Liver (tissue), 10 donors: ENCODE measurements at places on chromosomes 1 and 21. TPM values are rescaled to one million over a fixed set of nuclear protein-coding genes. Genes with fewer than 3 reads are reported as not detected.
A peak's percentile ranks its signal among the peaks of the same experiment; 100 is the strongest.

GRCh38 chr1:53616927-53617326 is 122.0 kb downstream of the GLIS1 start:
- no peak for DNase-seq
- H3K4me3 ChIP-seq, result no peak overlapping the region
- H3K36me3 ChIP-seq, result no peaks in the 10 kb centered on the region
- H3K27ac ChIP-seq, result no peak overlapping the region

- no peaks in the 10 kb centered on the region for H3K36me3 ChIP-seq
- H3K27ac ChIP-seq, result no peak overlapping the region
- peaks cover 3% of the 10 kb centered on the region for H3K27me3 ChIP-seq
- H3K4me1 ChIP-seq, result no peaks in the 10 kb centered on the region
- H3K4me3 ChIP-seq, result no peak overlapping the region
Measured at GRCh38 chr1:155175927-155176371, 2.3 kb downstream of the TRIM46 start.

DNA sequence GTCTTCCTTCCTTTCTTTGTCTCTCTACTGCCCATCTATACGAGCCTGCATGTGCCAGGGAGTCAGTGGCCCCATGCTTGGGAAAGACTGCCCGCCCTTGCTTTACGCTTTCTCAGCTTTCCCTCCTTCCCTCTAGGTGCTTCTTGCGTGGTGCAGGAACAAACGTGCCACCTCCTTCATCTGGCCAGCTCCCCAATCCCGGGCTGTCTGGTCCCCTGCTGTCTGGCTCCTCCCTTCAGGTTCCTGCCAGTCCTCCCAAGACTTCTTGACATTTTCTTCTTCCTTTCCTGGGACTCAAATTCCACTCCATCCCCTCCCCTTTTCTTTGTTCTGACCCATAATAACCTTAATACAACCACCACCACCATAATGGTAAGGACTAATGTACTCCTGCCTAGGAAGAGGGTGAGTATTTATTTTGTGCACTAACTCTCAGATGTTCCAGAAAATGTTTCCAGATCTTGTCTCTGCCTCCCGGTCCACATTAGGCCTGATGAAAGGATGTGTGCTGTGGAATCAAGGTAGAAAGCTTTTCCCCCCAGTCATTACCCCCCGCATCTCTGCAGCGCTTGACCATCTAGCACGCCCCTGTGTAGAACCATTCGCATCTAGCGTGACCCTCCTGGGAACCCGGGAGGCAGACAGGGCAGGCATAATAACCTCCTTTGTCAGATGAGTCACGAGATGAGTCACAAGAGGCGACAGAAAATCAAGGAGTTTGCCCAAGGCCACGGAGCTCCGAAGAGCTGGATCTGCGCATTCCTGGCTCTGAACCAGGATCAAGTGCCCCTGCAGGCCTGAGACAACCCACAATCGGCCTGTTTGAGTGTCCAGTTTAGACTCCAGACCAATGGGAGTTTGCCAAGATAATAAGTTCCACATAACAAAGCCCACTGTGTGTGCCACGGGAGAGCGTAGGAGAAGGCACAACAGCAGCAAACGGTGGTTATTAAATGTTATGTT is 60.1 kb upstream of the NEK2 start:
- no peak for DNase-seq
- no peaks in the 10 kb centered on the region for H3K27me3 ChIP-seq
- no peaks in the 10 kb centered on the region for H3K36me3 ChIP-seq
- H3K4me3 ChIP-seq, result no peak overlapping the region
- H3K27ac ChIP-seq, result no peak overlapping the region
- no peaks in the 10 kb centered on the region for H3K4me1 ChIP-seq

DNA sequence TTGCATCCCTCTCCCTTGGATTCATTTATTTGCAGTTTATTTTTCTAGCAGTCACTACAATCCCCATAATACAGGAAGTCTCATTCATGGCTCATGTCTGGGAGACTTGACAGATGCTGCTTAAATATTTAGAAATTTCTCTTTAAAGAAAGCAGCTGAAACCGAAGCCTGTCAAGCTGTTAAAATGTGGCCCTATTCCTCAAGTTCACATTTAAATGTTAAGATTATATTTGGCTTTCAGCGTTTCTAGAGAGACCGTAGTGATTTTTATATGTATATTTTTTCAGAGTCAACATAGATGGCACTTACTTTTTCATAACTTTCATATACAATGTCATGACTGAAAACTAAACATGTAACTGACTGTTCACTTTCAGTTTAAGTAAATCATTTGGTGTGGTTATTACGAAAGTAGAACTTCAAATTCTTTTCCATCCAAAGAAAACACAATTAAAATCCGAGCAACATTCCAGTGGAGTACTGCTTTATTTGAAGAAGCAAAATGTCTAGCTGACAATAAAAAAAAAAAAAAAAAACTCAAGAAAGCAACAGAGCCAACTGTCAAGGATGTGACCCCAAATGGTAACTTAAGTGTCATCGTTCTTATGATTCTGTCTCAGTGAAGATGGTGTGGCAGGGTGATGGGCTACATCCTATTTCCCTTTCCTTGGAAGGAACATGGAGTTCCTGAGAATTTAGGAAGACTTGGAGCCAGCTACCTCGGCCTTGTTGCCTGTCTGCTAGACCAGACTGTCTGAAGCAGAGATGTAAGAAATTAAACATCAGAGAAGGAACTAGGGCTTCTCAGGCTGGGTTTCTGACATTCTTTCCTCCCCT is 37.8 kb downstream of the MIS18A start:
- H3K4me1 ChIP-seq, result no peaks in the 10 kb centered on the region
- no peak for DNase-seq
- no peaks in the 10 kb centered on the region for H3K36me3 ChIP-seq
- no peak overlapping the region for H3K27ac ChIP-seq

DNA sequence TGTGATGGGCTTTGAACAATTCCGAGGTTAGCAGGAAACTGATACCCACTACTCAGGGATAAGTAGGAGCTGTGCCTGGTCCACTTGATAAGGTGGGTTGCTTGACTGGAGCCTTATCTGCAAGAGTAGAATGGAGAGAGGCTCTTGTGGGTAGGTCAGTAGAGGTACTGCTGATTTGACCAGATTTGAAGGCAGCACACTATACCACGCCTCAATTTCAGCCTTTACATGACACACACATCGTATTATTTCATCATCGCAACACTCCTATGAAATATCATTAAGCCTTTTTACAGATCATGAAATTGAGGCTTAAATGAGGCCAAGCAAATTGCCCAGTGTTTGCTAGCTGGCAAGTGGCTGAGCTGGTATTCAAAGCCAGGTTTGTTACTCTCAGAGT is 69.6 kb downstream of the KCNJ15 start:
- H3K27me3 ChIP-seq, result no peaks in the 10 kb centered on the region
- DNase-seq, result no peak
- H3K4me3 ChIP-seq, result no peak overlapping the region

- no peak for DNase-seq
- H3K27ac ChIP-seq, result no peak overlapping the region
- H3K36me3 ChIP-seq, result no peaks in the 10 kb centered on the region
- H3K4me1 ChIP-seq, result peaks cover 3% of the 10 kb centered on the region
- H3K27me3 ChIP-seq, result no peaks in the 10 kb centered on the region
Measured at GRCh38 chr1:223653015-223653414, 12.5 kb downstream of the CAPN8 start.

GRCh38 chr1:26597629-26598039 is 68.1 kb downstream of the RPS6KA1 start:
- no peaks in the 10 kb centered on the region for H3K27me3 ChIP-seq
- DNase-seq, result no peak
- no peaks in the 10 kb centered on the region for H3K36me3 ChIP-seq

DNA sequence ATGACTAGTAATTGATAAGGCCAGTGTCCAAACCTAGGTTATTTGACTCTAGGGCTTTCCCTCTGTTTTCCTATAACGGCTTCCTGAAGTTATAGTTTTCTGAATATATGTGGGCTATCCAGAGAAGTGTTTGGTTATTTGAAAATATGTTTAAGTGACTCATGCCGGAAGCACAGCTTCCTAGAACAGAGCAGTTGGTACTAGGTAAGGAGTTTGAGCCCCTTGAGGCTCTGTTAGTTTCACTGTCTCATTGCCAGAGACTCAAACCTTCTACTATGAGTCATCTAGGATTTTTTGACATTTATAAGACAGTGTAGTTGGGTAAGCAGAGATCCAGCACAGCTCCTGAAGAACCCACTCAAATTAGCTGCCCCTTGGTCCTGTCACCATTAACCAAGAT is 27.1 kb upstream of the LEPR start:
- H3K36me3 ChIP-seq, result no peaks in the 10 kb centered on the region
- H3K27ac ChIP-seq, result no peak overlapping the region
- DNase-seq, result no peak
- no peak overlapping the region for H3K4me3 ChIP-seq

GRCh38 chr1:212012034-212012740 is 23.2 kb downstream of the INTS7 start:
- DNase-seq, result peak; percentile 64
- no peaks in the 10 kb centered on the region for H3K27me3 ChIP-seq
- H3K27ac ChIP-seq, result no peak overlapping the region
- no peak overlapping the region for H3K4me3 ChIP-seq
- peaks cover 16% of the 10 kb centered on the region for H3K4me1 ChIP-seq
- H3K36me3 ChIP-seq, result peaks cover 1% of the 10 kb centered on the region

DNA sequence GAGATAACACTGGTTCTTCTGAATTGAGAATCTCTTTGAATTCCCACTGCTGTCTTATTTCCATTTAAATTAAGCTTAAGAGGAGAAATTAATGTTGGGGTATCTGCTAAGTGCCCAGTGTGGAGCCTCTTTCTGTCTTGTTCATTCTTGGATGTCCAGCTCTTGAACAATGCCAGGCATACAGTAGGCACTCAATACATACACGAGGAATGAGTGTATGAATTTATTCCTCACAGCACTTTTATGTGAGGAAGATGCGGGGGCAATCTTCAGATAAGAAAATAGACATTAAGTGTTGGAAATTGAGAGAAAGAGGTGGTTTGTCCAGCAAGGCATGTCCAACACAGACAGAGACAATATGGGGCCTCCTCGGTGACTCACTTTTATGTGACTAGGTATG is 11.8 kb upstream of the ATF3 start:
- peak overlapping the region; percentile 26 for H3K27ac ChIP-seq
- no peaks in the 10 kb centered on the region for H3K36me3 ChIP-seq
- H3K4me1 ChIP-seq, result no peaks in the 10 kb centered on the region
- no peak overlapping the region for H3K4me3 ChIP-seq

DNA sequence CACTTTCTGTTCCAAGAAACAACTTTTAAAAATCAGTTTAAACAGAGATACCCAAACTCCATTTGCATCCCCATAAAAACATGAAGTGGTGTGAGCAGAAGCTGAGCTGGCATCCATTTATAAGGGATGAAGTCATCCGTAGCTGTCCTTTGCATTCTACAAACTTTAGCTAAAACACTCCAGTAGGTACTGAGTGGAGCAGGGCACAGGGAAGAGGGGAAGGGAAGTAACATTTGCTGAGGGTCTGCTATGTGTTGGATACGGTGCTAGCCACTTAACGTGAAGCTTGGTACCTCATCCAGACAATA is 32.9 kb downstream of the VWA5B1 start:
- no peaks in the 10 kb centered on the region for H3K4me1 ChIP-seq
- H3K27ac ChIP-seq, result no peak overlapping the region
- no peaks in the 10 kb centered on the region for H3K27me3 ChIP-seq
- no peak for DNase-seq
- no peak overlapping the region for H3K4me3 ChIP-seq

DNA sequence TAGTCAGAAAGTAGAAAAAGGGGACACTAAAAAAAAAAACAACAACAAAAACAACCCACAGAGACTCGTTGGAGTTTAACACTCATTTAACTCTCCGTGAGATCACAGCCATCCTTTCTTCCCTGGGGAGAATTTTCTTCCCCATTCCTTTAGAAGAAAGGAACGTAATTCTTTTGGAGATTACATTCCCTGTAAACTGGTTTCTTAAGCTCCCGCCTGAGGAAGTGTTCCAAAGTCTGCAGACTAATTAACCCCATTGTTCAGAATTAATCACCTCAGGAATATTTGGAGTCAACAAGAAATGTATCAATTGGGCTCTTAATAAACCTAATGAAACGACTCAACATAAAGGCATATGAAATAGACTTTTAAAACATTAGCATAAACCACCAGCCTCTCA is 228.2 kb upstream of the CSF3R start:
- H3K4me3 ChIP-seq, result no peak overlapping the region
- H3K36me3 ChIP-seq, result no peaks in the 10 kb centered on the region
- H3K27ac ChIP-seq, result no peak overlapping the region
- no peaks in the 10 kb centered on the region for H3K4me1 ChIP-seq

GRCh38 chr1:7218210-7218832 is 433.1 kb downstream of the CAMTA1 start:
- H3K27me3 ChIP-seq, result no peaks in the 10 kb centered on the region
- H3K4me3 ChIP-seq, result no peak overlapping the region
- H3K27ac ChIP-seq, result no peak overlapping the region
- no peaks in the 10 kb centered on the region for H3K4me1 ChIP-seq

GRCh38 chr1:201632364-201632952 is 93.5 kb downstream of the NAV1 start:
- no peaks in the 10 kb centered on the region for H3K36me3 ChIP-seq
- no peak overlapping the region for H3K4me3 ChIP-seq
- no peak for DNase-seq
- H3K27me3 ChIP-seq, result no peaks in the 10 kb centered on the region
- no peak overlapping the region for H3K27ac ChIP-seq
- H3K4me1 ChIP-seq, result no peaks in the 10 kb centered on the region

GRCh38 chr1:54583307-54583686 is 35.3 kb downstream of the ACOT11 start:
- peaks cover 3% of the 10 kb centered on the region for H3K4me1 ChIP-seq
- no peaks in the 10 kb centered on the region for H3K36me3 ChIP-seq
- H3K27me3 ChIP-seq, result no peaks in the 10 kb centered on the region
- no peak overlapping the region for H3K27ac ChIP-seq
- no peak for DNase-seq

GRCh38 chr1:39328095-39328494 is 123.6 kb downstream of the MACF1 start:
- peaks cover 75% of the 10 kb centered on the region for H3K36me3 ChIP-seq
- H3K4me3 ChIP-seq, result no peak overlapping the region
- H3K4me1 ChIP-seq, result peaks cover 2% of the 10 kb centered on the region
- DNase-seq, result no peak
- H3K27ac ChIP-seq, result no peak overlapping the region

The FCGR3B gene
- 9.2 TPM for total RNA-seq

The EVA1C gene
- 3.3 TPM for total RNA-seq

The AMY1B gene
- total RNA-seq, result not detected

The BRINP3 gene
- not detected for total RNA-seq

The WNT2B gene
- total RNA-seq, result 0.42 TPM
